ENCODE measurements at places on chromosomes 7 and 10. TPM values are rescaled to one million over a fixed set of nuclear protein-coding genes. Genes with fewer than 3 reads are reported as not detected.

Gene PODXL
- 5.8 TPM for total RNA-seq

Gene NUDT13
- 4.5 TPM for total RNA-seq

DNA sequence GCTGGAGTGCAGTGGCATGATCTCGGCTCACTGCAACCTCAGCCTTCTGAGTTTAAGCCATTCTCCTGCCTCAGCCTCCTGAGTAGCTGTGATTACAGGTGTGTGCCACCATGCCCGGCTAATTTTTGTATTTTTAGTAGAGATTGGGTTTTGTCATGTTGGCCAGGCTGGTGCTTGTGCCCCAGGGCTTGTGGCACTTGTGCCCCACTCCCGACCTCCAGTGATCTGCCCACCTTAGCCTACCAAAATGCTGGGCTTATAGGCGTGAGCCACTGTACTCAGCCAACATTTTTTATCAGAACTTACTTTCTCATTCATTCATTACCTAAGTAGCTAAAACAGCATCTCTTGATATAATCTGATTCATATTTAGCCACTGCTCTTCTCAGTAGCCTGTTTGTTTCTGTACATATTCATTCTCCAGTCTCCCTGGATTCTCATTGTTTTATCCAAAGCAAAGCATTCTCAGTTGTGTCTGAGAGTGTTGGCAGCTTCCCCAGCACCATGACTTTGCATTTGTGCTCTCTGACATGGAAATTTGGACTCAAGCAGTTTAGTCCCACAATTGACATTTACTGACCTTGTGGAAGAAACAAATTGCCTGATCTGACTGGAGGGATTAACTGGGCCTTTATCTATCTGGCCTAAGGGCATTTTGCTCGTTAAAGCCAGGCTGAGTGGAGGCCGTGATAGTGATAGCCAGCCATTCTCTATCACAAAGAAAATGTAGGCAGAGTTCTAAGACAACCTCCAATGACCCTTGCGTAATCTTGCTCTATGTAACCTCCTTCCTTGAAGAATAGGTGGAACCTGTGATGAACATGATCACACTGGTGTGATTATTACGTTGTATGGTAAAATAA lies 44.9 kb downstream of the AKR1B15 start:
- H3K27ac ChIP-seq: no peak overlapping the region
- H3K4me3 ChIP-seq: no peak overlapping the region
- no peaks in the 10 kb centered on the region for H3K36me3 ChIP-seq
- DNase-seq: no peak

GRCh38 chr7:135843214-135843613 lies 94.6 kb upstream of the FAM180A start:
- H3K27me3 ChIP-seq: no peaks in the 10 kb centered on the region
- no peak overlapping the region for H3K4me3 ChIP-seq
- H3K27ac ChIP-seq: no peak overlapping the region
- H3K4me1 ChIP-seq: no peaks in the 10 kb centered on the region
- H3K36me3 ChIP-seq: no peaks in the 10 kb centered on the region
- peak; percentile 12 for DNase-seq

- no peak for DNase-seq
- no peaks in the 10 kb centered on the region for H3K27me3 ChIP-seq
- no peaks in the 10 kb centered on the region for H3K4me1 ChIP-seq
- no peak overlapping the region for H3K4me3 ChIP-seq
- H3K36me3 ChIP-seq: peaks cover 1% of the 10 kb centered on the region
- no peak overlapping the region for H3K27ac ChIP-seq
Observed at GRCh38 chr7:102192790-102193189, 93.9 kb upstream of the SH2B2 start.

- H3K4me1 ChIP-seq: peaks cover 28% of the 10 kb centered on the region
- no peak for DNase-seq
- no peak overlapping the region for H3K27ac ChIP-seq
- no peaks in the 10 kb centered on the region for H3K27me3 ChIP-seq
- H3K36me3 ChIP-seq: peaks cover 12% of the 10 kb centered on the region
Observed at GRCh38 chr7:22653951-22654350, 73.0 kb upstream of the IL6 start.

GRCh38 chr7:143379611-143380259 lies 1.4 kb upstream of the ZYX start:
- H3K4me3 ChIP-seq: peak overlapping the region; percentile 99
- DNase-seq: no peak

- no peak overlapping the region for H3K4me3 ChIP-seq
- H3K4me1 ChIP-seq: no peaks in the 10 kb centered on the region
- DNase-seq: no peak
- no peak overlapping the region for H3K27ac ChIP-seq
Observed at GRCh38 chr10:100076750-100077149, 4.9 kb downstream of the CPN1 start.

DNA sequence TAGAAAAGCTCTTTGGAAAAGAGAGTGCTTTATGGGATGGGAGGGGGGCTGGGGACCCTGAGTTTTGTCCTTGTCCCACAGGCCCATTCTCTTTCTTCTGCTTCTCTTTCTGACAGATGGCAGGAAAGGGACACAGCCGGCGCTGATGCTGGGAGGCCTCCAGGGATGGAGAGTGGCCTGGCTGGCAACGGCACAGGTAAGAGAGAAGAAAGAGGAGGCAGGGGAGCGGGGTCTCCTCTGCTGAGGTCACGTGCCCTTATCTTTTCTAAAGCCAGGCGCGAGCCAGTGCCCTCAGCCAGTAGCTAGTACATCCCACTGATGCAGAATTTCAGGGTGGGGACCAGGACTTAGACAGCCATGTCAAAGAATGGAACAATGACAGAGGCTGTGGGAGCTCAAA lies 9.2 kb downstream of the ZNF775 start:
- no peak overlapping the region for H3K27ac ChIP-seq
- no peaks in the 10 kb centered on the region for H3K27me3 ChIP-seq
- no peak for DNase-seq
- H3K4me3 ChIP-seq: no peak overlapping the region
- H3K4me1 ChIP-seq: no peaks in the 10 kb centered on the region

- H3K36me3 ChIP-seq: no peaks in the 10 kb centered on the region
- DNase-seq: no peak
- no peak overlapping the region for H3K4me3 ChIP-seq
- peaks cover 17% of the 10 kb centered on the region for H3K4me1 ChIP-seq
Observed at GRCh38 chr10:102465466-102465865, 14.1 kb upstream of the C10orf95 start.

- H3K27me3 ChIP-seq: peaks cover 57% of the 10 kb centered on the region
- peaks cover 7% of the 10 kb centered on the region for H3K4me1 ChIP-seq
Observed at GRCh38 chr7:151307536-151307935, 34.1 kb upstream of the NUB1 start.

DNA sequence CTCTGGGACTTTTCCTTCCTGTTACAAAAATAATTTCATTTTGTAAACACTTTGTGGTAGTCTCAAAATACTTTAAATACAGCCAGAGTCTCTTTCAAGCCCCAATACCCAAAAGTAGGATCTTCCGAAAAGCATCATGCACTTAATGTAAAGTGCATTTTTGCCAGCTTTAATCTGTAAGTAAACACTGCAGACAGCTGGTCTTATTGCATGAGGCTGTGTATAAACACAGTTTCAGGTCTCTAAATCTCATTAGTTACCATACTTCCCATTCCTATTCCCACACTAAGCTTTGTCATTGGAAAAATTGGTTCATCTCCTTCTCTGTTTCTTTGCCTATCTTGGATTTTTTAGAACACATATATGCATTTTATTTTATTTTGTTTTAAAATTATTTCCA lies 87.6 kb upstream of the GNAI1 start:
- no peaks in the 10 kb centered on the region for H3K4me1 ChIP-seq
- H3K27me3 ChIP-seq: no peaks in the 10 kb centered on the region
- no peak overlapping the region for H3K27ac ChIP-seq
- no peaks in the 10 kb centered on the region for H3K36me3 ChIP-seq

DNA sequence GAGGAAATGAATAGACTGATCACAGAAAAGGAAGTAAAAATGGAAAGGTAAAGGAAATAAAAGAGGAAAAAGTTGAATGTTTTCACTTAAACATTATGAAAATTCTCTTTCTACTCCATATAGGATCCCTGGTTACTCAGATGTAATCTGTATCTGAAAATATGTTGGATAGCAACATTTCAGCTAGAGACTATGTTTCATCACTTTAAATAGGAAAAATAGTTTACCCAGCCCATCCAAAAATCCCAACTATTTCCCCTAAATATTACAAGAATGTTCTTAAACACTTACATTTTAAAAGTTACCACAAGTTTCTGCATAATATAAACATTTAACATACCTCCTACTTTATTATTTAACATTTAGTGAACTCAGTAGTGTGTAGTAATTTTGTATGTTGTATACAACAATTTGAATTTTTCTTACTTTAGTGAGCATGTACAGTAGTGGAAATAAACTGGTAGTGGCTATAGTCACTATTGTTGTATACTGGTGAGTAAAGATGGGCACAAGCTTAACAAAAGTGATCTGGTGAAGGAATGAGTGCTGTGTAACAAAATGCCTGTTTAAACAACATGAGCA lies 27.1 kb downstream of the SLF2 start:
- no peak overlapping the region for H3K27ac ChIP-seq
- peaks cover 14% of the 10 kb centered on the region for H3K36me3 ChIP-seq
- no peaks in the 10 kb centered on the region for H3K27me3 ChIP-seq
- no peak overlapping the region for H3K4me3 ChIP-seq
- no peaks in the 10 kb centered on the region for H3K4me1 ChIP-seq

DNA sequence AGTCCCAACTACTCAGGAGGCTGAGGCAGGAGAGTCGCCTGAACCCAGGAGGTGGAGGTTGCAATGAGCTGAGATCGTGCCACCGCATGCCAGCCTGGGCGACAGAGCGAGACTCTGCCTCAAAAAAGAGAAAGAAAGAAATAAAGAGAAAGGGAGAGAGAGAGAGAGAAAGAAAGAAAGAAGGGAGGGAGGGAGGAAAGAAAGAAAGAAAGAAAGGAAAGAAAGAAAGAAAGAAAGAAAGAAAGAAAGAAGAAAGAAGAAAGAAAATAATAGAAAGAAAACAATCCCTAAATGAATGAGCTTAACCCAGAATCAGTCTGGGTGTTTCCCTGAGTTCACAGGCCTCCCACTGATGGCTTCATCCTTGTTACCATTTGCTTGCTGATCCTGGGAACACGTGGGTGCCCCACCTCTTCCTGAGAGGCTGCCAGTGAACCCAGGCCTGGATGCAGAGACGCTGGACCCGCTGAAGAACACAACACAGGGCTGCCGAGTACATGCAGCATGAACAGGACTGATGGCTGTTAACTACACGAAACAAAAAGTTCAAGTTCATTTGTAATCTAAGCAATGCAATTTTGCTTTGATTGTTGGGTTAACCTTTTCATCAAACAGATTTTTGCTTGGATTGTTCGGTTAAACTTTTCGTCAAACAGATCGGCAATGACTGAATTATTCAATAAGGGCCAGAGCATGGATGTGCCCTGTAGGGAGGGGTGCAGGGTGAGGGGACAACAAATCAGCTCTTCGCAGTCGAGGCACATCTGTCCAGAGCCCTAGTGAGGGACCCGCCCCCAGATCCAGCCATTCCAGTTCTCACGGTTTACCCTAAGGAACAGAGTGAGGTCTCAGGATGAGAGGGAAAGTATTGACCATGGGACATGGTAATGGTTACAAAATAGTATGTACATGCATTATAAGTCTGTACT lies 11.5 kb downstream of the NPFFR1 start:
- peaks cover 2% of the 10 kb centered on the region for H3K27me3 ChIP-seq
- H3K4me3 ChIP-seq: peak overlapping the region; percentile 44
- no peak overlapping the region for H3K27ac ChIP-seq
- peaks cover 6% of the 10 kb centered on the region for H3K4me1 ChIP-seq

GRCh38 chr7:137546671-137547070 lies 203.1 kb upstream of the PTN start:
- H3K4me3 ChIP-seq: no peak overlapping the region
- no peaks in the 10 kb centered on the region for H3K4me1 ChIP-seq
- DNase-seq: no peak
- H3K27ac ChIP-seq: no peak overlapping the region

GRCh38 chr7:128065872-128066271 lies 34.6 kb upstream of the LRRC4 start:
- no peak for DNase-seq
- no peaks in the 10 kb centered on the region for H3K27me3 ChIP-seq
- H3K36me3 ChIP-seq: peaks cover 10% of the 10 kb centered on the region

GRCh38 chr10:75410132-75411005 lies 8.8 kb upstream of the ZNF503 start:
- H3K27ac ChIP-seq: no peak overlapping the region
- no peaks in the 10 kb centered on the region for H3K36me3 ChIP-seq
- no peak overlapping the region for H3K4me3 ChIP-seq
- DNase-seq: no peak

DNA sequence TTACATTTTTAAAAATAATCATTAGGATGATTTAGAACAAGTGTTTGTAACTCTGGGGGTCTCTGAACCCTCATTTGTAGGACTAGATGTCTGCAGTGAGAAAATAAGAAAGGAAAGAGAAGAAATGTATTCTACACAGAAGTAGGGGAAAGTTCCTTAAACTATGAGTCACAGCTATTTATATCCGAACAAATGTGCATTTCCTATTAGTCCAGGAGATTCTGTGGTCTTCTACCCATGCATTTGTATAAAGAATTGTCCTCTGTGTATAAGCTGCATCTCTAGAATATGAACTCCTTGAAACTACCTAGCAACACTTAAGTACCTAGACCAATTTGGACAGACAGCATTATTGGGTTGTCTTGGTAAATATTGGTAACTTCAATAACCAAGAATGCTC lies 15.9 kb upstream of the CD36 start:
- H3K4me1 ChIP-seq: no peaks in the 10 kb centered on the region
- no peak overlapping the region for H3K4me3 ChIP-seq
- no peaks in the 10 kb centered on the region for H3K27me3 ChIP-seq
- no peak for DNase-seq
- no peak overlapping the region for H3K27ac ChIP-seq

DNA sequence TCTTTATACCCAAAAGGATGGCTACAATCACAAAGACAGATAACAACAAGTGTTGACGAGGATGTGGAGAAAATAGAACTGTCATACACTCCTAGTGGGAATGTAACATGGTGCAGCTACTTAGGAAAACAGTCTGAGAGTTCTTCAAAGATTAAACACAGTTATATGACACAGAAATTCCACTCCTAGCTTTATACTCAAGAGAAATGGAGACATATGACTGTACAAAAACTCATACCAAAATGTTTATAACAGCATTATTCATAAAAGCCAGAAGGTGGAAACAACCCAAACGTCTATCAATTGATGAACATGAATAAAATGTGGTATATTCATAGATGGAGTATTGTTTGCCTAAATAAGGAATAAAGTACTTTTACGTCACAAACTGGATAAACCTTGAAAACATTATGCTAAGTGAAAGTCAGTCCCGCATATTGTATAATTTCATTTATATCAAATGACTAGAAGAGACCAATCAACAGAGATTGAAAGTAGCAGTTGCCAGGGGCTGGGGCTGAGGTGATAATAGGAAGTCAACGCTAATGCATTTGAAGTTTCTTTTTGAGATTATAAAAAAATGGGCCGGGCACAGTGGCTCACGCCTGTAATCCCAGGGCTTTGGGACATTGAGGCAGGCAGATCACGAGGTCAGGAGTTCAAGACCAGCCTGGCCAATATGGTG lies 61.6 kb upstream of the SRPK2 start:
- no peaks in the 10 kb centered on the region for H3K36me3 ChIP-seq
- H3K4me3 ChIP-seq: no peak overlapping the region
- H3K27me3 ChIP-seq: no peaks in the 10 kb centered on the region
- no peak for DNase-seq
- H3K4me1 ChIP-seq: peaks cover 61% of the 10 kb centered on the region
- no peak overlapping the region for H3K27ac ChIP-seq
